ENCODE measurements at places on chromosomes 5 and 9.

DNA sequence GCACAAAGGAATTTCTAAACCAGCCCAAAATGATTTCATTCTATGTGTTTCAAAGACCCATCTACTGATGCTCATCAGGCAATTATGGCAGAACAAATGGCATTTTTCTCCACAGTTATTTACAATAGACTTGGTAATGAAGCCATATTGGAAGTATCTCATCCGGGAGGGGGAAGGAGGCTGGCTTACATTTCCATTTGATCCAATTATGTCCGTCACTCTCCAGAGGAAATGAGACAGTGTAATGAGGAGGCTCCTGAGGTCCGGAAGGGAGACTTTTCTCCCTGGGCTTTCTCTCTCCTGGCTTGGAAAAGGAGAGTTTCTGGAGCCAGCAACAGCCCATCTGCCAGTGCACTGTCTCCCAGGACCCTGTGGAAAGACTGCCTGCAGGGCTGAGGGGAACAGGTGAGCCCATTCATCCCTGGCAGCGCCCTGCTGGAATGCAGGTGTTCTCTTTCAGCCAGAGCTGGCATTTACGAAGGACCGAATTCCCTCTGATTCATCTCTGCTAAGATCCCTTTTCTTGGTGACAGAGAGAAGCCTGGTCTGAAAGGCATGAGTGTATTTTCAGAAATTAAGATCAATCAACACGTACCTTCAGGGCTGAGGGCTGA is 54.9 kb upstream of the SAP30L start:
- no peak for DNase-seq

DNA sequence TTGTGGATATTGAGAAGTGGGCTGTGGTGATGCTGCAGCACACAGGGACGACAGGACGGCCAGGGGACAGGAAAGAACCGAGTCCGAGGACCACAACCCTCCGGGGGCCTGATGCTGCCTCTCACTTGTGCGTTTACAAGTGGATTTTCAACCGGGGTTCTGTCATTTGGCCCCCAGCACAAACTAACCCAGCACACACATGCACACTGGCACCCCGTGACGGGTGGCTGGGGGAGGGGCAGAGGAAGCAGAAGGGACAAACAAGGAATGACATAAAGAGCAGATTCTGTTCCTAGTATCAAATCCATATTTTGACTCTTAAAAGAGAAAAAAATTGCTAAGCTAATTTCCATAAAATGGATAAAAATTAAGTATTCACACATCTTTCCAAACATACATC is 18.3 kb upstream of the ZFYVE16 start:
- DNase-seq: no peak

DNA sequence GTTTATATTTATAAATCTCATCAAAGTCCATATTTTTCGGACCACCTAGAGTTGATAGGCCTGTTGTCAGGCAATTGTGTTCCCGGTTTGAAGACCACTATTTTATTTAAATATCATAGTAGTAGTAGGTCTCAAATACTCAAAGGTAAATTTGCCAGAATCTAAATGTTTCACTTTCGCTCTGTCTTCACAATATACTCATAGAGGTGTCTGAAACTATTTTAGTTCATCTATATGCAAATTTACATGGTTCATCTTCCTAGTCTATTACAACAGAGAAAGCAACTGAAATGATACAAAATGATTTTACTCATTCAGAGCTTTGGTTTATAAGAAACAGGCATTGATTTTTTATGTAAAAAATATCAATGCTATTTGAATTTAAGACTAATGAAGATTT is 1897.5 kb downstream of the EFNA5 start:
- DNase-seq: no peak

DNA sequence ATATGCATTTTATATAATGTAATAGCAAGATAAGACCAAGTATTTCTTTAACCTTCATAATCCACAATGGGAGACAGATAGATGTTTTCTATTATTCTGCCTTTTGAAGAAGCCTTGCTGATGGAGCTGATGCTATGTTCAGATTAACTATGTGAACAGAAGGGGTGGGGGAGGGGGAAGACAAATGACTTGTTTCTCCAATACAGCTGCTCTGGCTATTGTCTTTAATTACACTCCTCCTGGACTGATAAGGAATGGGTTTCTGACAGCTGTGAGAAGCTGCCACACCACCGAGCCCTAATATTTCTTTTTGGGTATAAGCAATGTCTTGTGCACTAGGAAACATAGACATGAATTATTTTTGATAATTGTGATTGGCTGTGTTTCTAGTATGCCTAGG is 62.0 kb downstream of the CAVIN4 start:
- DNase-seq: no peak

DNA sequence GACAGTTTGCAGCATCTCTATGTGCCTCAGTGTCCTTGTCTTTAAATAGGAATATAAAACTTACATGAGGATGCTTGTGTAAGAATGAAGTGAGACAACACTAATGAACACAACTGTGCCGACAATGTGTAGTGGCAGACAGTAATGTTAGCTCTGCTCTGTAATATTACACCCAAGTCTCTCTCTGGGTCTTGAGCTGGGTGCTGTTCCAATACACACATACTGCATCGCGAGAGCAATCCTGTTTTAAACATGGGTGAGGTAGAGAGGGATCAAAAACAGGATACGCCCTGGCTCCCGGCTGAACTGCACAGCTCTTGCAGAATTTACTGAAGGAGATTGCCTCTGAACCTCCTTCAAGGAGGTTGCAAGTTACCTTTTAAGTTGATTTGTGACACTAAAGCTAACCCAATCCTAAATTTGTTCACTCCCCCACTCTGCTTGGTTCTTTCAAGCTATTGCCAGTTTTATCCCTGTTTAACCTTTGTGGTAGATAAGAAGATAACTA is 155.2 kb upstream of the ISL1 start:
- no peak for DNase-seq
